ENCODE measurements at places on chromosomes 1 and 21.

- DNase-seq, result no peak
Measured at GRCh38 chr1:186865253-186865652, 36.5 kb downstream of the PLA2G4A start.

GRCh38 chr1:241488739-241489138, 30.8 kb downstream of the FH start:
- no peak for DNase-seq

GRCh38 chr1:111814642-111815041, 58.9 kb downstream of the DDX20 start:
- DNase-seq, result no peak

- DNase-seq, result no peak
Measured at GRCh38 chr1:1678581-1679380, 13.8 kb downstream of the SLC35E2B start.

DNA sequence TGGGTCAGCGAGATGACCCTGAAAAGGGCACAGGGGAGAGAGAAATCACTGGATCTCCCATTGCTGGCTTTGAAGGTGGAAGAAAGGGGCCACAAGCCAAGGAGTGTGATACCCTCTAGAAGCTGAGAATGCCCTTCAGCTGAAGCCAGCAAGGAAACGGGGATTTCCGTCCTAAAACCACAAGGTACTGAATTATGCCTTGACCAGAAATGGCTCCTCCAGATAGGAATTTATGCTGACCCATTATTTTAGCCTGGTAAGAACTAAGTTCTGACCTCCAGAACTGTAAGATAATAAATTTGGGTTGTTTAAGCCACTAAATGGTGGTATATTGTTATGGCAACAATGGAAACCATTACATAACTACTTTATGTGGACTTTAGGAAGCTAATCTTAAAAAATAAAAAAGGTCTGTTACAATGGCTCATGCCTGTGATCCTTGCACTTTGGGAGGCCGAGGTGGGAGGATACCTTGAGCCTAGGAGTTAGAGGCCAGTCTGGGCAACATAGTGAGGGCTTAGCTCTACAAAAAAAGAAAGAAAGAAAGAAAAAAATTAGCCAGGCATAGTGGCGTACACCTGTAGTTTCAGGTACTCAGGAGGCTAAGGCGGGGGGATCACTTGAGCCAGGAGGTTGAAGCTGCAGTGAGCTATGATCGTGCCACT, 3.6 kb upstream of the H6PD start:
- no peak for DNase-seq

GRCh38 chr1:33093004-33093403, 12.1 kb downstream of the AZIN2 start:
- no peak for DNase-seq
